MM.1S (cell line): ENCODE measurements at places on chromosomes 2 and 18.

GRCh38 chr2:196160101-196160500 is 11.3 kb downstream of the STK17B start:
- DNase-seq = peak; percentile 95

- no peak for DNase-seq
These were observed 56.4 kb downstream of the KCNF1 start for GRCh38 chr2:10968176-10968575.

DNA sequence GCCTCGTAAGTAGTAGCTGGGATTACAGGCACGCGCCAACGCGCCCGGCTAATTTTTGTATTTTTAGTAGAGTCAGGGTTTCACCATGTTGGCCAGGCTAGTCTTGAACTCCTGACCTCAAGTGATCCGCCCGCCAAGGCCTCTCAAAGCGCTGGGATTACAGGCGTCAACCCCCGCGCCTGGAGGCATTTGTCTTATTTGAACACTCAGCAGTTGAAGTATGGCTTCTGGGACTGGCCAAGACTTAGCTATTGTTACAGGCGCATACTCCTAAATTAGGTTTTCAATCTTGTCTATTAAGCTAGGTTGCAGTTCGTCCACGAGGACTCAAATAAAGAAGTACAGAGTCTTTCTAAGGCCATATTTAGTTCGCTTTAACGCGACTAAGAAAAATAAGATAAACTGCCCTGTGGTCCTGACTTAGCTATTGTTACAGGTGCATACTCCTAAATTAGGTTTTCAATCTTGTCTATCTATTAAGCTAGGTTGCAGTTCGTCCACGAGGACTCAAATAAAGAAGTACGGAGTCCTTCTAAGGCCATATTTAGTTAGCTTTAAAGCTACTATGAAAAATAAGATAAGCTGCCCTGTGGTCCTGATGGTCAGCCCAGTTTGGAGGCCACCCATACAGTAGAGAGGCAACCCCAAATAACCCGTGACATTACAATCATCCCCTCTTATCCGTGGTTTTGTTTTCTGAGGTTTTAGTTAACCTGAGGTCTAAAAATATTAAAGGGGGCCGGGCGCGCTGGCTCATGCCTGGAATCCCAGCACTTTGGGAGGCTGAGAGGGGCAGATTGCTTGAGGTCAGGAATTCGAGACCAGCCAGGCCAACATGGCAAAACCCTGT is 20.8 kb upstream of the MTA3 start:
- DNase-seq = no peak

DNA sequence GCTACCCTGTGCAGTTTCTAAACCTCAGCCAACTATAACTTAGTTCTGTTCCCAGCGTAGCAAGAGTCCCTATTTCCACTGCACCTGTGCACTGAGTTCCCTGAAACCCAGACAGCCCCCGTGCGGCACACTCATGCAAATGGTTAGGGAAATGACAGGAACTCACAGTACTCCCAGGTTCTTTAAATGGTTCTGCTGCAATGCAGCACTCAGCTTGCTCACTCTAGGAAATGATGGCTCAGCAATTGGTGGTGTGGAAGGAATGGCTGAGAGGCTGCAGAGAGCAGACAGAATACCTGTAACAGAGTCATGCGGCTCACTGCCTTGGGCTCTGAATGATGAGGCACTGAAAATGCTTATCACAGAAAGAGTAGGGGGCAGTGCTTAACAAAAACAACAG is 143.0 kb downstream of the RAD51AP2 start:
- DNase-seq = peak; percentile 95

DNA sequence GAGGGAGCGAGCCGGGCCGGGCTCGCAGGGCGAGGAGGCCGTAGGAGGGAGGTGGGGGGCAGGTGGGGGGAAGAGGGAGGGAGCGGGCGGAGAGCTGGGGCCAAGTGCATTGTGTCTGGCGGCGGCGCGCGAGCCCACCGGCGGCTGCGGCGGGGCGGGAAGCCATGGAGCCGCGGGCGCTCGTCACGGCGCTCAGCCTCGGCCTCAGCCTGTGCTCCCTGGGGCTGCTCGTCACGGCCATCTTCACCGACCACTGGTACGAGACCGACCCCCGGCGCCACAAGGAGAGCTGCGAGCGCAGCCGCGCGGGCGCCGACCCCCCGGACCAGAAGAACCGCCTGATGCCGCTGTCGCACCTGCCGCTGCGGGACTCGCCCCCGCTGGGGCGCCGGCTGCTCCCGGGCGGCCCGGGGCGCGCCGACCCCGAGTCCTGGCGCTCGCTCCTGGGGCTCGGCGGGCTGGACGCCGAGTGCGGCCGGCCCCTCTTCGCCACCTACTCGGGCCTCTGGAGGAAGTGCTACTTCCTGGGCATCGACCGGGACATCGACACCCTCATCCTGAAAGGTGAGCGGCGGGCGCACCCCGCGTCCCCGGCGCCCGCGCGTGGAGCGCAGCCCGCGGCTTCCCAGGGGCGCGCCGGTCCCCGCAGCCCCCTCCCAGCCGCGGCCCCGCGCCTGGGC is at the start of gene TMEM178A:
TSS of gene TMEM178A (plus strand) at position 107 of the 680 bp plus-strand sequence. CDS start at position 165, 58 bp downstream.
- DNase-seq = no peak

- DNase-seq = no peak
These were observed 177.5 kb upstream of the TNP1 start for GRCh38 chr2:217037353-217037752.

GRCh38 chr2:234643407-234643806 is 146.5 kb upstream of the ARL4C start:
- DNase-seq = peak; percentile 15

DNA sequence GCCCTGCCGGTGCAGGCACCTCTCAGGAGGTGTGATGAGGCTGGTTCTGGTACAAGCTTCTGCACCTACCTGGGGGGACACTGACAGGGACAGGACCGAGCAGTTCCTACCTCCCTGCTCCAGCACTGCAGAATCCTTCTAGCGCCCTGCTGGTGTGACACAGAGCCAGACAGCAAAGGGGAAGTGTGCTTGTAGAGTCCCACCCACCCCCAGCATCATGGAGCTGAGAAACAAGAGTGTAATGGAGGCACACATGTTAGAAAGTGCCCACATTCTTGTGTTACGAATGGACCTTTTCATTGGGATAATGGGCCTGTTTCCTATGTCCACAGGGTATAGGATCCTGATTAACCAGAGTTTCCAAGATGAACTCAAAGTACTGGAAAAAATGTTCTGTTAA is 38.3 kb downstream of the OXER1 start:
- DNase-seq = no peak

- no peak for DNase-seq
These were observed 228.4 kb downstream of the MGAT5 start for GRCh38 chr2:134482131-134482723.

DNA sequence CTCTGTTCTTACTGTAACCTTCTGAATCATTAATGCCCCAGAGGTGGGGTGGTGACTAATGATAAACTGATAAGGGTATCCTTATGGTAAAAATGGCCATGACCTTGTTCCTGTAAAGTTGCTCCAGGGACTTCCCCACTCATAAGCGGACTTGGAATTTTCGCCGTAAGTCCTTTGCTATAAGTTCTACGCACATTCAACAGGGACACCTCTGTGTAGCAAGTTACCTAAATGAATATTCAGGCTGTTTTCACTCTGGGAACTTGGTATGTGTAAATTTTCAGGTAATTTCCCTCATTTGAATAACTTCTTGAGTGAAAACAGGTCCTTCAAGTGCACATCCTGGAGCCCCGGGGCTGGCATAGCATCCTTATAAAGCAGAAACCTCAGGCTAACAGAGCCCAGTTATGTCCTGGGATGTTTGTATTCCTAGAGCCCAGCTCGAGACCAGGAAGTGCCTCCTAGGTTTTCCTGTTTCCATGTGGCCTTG is 9.4 kb upstream of the AGFG1 start:
- DNase-seq = no peak

DNA sequence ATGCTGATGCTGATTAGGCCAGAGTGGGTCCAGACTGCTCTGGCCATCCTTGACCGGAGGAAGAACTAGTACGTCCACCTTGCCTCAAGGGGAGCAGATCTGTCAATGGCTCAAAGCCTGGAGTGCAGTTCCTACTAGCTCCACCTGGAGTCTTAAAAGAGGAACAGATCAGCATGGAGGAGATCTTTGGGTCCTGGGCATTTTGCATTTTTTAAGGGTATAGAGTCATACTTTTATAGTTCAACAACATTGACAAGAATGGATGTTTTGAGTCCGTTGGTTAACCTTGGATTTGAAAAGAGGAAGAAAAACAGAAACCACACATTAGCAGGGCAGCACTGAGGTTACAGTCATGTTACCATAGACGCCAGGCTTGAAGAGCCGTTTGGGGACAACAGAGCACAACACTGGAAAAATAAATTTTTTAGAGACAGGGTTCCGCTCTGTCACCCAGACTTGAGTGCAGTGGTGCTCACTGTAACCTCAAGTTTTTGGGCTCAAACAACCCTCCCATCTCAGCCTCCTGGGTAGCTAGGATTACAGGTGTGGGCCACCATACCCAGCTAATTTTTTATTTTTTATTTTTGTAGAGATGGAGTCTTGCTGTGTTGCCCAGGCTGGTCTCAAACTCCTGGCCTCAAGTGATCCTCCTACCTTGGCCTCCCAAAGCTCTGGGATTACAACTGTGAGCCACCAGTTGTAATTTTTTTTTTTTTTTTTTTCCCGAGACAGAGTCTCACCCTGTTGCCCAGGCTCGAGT is 78.5 kb downstream of the PRKCE start:
- DNase-seq = no peak

DNA sequence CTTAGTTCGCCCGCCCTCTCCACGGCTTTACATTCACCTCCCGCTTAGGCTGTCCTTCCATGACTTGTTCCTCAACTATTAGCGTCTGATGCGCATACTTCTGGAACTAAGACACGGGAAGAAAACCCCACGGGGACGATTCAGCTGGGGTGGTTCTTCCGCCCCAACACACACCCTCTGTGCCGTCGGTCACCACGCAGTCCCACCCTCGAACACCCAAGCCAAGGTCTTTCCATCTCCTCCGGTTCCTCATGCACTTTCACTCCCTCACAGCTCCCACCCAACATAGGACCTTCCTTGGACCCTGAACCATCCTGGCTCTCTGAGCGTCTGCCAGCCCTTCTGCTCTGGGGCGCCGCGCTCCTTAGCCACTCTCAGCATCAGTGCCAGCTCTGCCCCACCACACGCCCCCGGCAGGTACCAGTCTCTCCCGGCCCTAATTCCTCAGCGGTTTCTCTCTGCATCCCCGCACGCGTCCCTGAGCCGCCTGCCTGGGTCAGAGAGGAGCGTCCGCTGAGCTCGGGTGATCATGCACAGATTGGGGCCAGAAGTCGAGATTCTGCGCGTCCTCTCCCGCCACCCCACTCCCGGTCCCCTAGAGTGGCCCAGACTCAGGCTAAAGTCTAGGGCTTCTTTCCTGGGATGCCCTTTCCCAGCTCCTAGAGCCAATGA is 522 bp upstream of the SRD5A2 start:
- no peak for DNase-seq

DNA sequence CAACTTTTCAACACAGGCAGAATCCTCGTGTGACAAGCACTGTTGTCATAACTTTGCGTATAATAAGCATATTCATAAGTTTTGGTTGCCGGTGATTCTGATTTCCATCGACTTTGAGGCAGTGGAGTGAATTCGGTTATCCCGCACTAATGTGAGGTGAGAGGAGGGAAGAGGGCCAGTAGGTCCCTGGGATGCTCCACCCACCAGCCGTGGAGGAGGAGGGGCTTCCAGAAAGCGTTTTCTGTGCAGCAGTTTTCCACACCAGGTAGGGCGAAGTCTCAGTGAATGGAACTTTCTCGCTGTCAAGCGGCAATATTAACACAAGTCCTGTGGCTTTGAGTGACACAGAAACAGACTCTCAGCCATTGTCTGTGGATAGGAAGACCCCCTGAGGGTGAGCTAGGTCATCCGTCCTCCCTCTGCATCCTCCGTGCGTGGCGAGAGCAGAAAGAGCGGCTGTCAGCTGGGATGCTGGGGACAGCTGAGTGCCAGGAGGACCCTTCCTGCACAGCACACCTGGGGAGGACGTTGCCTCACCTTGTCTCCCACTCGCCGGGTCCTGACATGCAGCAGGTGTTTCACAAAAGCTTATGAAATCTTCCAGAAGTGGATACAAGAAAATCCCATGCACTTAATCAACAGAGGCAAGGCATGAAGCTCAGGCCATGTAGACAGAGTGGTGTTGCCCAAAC is 67.5 kb downstream of the DCDC2C start:
- DNase-seq = no peak

DNA sequence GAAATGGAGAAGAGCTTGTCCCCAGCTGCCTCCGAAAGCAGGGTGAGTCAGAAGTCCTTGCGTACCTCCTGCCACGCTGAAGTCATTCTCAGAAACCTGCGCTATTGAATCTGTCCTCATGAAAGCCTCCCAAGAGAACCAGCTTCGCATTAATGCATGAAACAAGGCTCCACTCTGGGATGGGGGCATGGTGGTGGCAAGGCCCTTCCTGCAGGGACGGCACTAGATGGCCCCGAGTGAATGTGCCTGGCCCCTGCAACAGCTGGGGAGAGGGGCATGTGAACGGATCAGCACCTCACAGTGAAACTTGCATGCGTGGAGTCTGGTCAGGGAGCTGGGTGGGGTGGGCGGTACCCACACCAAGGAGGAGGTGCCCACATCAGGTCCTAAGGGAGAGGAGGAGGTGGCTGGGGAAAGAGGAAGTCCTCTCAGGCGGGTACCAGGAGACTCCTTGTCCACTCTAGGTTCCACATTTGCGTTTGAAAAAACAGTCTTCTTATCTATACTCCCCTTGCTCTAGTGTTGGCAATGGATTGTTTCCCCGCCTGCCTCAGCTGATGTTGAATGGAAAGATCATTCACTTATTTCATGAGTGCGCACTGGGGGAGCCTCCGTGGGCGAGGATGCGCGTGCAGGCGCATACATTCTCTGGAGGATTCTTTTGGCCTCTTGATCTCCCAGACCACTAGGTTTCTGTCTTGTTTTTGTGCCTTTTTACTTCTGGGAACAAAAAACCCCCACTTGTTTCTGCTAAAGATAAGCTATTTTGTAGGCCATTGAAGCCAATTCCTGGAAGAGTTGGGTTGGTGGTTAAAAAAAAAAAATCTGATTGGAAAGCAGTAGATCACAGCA is 104.7 kb downstream of the KLHL29 start:
- DNase-seq = no peak

DNA sequence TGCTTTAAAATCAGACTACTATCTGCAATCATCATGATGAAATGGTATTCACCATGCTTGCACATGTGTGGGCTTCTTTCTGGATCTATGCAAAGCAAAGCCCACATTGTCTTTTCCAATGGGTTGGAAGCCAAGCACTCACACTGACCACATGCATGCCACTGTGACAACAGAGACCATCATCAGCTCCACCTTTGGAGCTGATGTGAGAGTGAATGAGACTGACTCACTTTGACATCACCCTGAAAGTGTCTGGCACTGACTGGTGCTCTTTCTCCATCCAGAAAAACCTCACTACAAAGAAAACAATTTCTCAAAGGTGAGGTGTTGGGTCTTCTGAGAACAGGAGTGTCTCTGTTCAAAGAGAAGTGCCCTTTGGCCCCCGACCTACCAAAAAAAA is 4.7 kb downstream of the MYO5B start:
- DNase-seq = no peak

- no peak for DNase-seq
These were observed 44.7 kb downstream of the TGFA start for GRCh38 chr2:70508711-70509462.

DNA sequence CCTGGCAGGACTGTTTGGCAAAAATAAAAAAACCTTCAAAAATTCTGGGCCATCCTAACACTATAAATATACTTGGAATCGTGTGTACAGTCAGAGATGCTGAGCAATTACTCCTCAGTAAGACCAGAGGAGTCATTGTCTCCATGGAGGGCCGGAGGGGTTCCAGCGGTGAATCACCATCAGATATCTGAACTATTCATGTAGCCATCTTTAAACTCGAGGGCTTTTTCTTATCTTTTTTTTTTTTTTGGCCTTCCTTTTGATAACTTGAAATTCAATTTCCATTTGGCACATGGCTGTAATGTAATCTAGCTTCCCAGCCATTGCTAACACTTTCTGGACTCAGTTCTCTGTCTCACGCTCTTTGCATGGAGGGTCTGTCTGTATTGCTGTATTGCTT is 7.4 kb upstream of the FHL2 start:
- no peak for DNase-seq
